Posterior cingulate gyrus (tissue), 11 donors: ENCODE measurements at places on chromosomes 7 and 10.
A peak's percentile ranks its signal among the peaks of the same experiment; 100 is the strongest.

DNA sequence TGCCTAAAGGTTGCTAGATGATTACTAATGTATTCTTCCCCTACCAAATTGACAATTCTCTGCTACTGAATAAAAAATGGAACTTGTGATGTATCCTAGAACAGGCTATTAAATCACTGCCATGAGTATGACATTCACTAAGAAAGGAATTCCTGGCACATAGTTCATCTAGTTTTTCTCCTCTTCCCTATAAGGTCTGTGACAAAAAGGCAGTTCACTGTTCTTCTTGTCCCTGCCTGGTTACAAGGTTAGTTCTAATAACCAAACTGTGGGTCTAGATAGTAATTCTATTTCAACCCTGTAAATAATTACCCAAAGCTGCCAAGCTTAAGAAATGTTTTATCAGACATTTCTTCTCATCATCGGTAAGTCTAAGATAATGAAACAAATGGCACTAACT, 245.6 kb downstream of the BICC1 start:
- no peak for DNase-seq

GRCh38 chr10:14302035-14302434, 28.7 kb downstream of the FRMD4A start:
- no peak for DNase-seq

DNA sequence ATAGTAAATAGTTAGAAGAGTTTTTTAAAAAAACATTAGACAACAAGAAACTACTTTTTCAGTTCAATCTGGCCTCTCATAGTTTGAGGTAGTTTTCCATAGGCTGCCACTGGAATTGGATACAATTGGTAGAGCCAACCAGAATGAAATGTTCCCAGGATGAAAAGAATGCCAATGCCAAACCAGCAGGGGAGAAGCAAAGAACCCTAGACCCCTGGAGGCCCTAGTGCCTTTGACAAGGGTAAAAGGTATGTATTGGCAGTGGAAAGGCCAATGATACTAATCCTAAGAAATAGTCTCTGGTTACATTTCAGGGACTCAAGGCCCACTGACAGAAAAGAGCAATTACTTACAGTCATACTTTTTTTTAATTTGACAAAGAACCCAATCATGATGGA, 77.4 kb upstream of the SEM1 start:
- DNase-seq = no peak

GRCh38 chr10:20002657-20003056, 186.4 kb downstream of the PLXDC2 start:
- no peak for DNase-seq

DNA sequence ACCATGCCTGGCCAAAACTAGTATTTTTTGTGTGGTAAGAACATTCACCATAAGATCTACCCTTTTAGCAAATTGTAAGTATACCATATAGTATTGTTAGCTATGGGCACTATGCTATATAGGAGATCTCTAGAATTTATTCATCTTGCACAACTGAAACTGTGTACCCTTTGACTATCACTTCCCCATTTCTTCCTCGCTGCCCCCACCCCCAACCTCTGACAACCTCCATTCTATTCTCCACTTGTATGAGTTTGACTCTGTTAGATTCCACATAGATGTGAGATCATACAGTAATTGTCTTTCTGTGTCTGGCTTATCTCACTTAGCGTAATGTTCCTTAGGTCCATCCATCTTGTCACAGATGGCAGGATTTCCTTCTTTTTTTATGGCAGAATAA, 3.6 kb downstream of the CASP7 start:
- no peak for DNase-seq

DNA sequence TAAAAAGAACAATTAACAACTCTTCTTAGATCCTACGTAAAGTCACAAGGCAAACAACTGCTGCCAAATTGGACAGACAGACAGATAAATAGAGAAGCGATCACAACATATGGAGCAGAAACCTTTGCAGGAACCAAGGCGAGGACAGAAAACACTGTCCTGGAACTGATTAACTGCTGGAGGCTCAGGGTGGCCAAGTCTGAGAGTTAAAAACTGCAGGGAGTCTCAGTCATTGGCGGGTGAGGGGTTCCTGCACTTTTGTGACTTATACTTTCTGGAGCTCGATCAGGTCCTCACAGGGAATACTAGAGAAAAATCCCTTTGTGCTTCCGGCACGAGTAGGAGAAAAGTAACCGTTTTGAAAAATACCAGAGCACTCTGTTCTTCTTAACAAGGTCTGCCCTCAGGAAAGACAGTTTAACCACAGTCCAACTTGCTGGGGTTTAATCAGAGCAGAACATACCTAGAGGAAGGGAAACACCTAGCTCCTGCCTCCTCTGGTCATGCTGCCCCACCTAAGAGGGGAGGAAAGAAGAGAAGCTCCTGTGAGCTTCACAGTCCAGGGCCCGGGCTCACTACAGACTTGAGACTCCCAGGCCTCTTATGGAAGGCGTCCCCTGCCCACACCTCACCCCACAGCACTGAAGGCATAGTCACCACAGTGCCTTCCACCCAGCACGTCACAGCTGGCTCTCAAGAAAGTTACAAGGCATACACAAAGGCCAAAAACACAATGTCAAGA, 74.9 kb downstream of the LARP4B start:
- DNase-seq = no peak

DNA sequence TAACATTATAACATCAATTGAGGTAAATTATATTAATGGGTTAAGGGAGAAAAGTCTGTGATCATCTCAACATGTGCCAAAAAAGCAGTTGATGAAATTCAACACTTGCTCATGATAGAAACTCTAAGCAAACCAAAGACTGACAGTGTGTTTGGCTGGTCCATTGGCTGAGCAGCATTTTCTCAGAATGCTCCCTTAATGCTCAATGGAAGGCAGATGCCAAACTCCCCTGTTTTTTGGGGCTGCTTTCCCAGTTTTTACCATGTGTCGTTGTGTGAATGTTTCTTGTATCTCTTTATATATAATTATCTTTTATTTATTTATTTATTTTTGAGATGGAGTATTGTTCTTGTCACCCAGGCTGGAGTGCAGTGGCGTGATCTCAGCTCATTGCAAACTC, 114.7 kb downstream of the SEC23IP start:
- no peak for DNase-seq

- no peak for DNase-seq
Measured at GRCh38 chr10:78645975-78646374, 422.8 kb upstream of the ZMIZ1 start.

DNA sequence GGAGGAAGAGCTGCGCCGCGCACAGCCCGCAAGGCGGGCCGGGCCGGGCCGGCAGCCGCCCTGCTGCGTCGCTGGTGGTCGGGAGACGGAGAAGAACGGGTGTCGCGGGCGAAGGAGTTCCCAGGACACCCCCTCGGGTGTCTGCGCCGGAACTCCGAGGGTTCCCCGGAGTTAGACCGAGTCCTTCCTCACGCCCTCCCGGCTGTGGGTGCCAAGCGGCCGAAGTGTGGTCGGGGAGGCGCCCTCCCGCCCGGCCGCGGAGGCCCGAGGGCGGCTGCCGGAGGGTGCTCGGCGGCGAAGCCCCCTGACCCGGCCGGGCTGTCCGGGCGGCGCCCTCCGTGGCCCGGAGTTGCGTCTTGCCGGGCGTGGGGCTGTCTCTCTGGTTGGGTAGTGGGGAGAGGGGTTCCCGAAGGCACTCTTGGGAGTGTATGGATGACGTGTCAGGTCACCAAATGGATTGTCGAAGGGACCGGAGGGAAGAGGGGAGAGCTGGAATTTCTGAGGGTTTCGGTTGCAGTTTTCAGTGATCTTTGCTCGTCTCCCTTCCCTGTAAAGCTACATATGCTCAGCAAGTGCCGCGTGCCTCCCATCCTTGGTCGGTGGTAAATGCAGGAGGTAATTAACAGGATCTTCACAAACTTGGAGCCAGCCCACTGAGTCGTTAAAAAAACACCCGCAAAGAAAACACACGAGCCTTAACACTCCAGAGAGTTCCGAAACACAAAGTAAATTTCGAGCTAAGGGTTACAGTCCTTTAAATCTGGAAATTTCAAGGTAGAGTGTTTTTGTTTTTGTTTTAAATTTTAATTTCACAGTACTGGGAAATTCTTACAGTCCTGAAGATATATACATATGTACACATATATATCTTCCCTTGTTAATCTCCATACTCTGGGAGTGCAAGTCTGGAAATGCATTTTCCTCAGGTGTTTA, 871 bp downstream of the ST7 start:
- peak; percentile 30 for DNase-seq

DNA sequence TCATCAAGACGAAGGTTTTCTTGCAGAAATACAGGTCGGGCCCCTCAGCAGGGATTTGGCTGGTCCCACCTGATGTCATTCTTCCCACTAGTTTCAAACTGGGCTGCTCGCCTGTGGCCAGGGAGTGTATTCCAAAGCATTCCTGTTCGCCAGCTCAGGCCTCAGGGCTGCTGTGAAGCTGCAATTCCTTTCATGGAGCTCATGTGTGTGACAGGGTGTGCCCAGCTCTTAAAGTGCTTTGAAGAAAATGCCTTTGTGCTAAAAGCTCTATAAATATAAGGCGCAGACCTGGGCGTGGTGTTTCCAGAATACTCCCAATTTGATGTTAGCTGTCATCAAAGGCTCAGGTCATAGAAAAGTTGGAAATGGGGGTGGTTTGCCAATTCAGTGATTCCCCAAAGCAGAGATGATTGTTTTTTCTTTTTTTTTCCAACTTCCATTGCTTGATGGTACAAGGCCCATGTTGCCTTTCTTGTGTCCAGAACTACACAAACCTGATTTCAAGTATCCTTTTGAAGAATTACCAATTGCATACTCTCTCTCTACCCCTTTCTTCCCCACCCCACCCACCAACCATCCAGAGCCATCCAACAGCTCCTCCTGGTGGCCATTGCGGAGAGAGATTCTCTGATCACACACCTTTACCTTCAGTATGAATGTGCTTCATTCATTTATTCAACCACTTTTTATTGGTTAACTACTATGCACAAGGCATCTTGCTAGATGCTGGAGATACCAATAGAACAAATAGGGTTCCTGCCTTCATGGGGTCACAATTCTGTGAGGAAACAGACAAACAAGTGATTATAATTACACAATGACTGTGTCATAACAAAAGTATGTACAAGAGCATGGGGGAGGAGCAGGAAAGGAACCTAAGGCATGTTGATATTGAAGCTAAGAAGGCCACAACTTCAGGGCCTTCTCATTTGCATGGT, 297.3 kb upstream of the LYZL1 start:
- DNase-seq = no peak

- no peak for DNase-seq
Measured at GRCh38 chr7:78702770-78703169, 750.7 kb downstream of the MAGI2 start.

DNA sequence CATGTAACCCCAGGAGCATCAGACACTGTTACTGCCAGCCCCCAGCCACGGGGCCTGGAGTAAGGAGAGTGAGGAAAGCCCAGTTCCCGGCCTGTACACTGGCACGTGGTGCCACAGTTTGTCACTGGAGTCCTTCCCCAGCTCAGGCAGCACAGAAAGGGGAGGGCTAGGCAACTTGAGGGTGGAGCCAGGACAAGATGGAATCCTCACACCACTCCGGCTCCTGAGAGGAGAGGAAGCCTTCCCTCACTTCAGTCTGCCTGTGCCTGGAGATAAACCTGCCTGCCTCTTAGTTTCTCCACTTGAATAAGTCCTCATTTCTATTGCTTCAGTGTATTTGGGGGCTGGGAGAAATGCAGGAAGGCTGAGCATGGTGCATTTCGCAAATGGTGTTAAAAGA, 176.0 kb downstream of the KIAA1217 start:
- no peak for DNase-seq

- DNase-seq = no peak
Measured at GRCh38 chr7:50957855-50958254, 175.2 kb upstream of the GRB10 start.

GRCh38 chr7:38822549-38822948, 86.4 kb downstream of the VPS41 start:
- DNase-seq = no peak

GRCh38 chr7:37719077-37719476, 35.5 kb downstream of the GPR141 start:
- no peak for DNase-seq

DNA sequence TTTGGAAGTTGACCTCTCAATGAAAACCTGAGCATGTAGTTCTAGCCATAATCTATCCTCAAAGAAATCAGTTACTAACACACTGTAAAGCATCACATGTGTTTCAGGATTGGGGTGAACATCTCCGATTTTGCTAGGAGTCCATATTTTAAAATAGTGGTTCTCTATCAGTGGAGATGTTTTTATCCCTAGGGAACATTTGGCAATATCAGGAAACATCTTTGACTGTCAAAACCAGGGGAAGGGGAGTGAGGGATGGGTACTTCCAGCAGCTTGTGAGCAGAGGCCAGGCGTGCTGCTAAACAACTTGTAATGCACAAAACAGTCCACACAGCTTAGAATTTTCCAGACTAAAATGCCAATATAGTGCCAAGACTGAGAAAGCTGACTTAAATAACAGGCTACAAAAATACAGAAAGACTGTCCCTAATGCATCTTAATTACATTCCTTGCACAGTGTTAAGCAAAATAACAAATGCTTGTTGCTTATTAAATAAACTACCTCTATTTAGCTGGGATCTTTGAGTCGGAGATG, 120.9 kb downstream of the CRPPA start:
- DNase-seq = no peak

- DNase-seq = no peak
Measured at GRCh38 chr7:48165157-48165556, 6.1 kb upstream of the ABCA13 start.

GRCh38 chr10:51255381-51255780, 181.1 kb downstream of the PRKG1 start:
- no peak for DNase-seq

DNA sequence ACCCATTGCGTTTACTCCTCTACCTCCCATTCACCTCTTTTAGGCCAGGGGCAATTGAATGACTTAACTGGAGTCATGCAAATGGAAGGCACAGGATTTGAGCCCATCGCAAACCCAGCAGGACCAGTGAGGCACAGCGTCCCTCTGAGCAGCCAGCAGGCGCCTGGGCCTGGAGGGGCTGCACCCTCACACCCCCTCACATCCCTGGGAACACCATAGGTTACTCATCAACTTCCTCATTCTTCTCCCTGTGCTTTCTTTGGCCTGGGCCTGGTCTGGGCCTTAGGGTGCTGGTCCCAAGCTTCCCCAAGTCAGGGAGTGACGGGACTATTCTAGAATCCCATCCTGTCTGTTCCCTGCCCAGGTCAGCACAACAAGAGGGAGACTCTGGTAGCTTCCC, 169.4 kb upstream of the EEPD1 start:
- DNase-seq = no peak

- no peak for DNase-seq
Measured at GRCh38 chr10:84605802-84606201, 277.4 kb downstream of the CCSER2 start.

- no peak for DNase-seq
Measured at GRCh38 chr10:122189185-122189584, 81.9 kb upstream of the BTBD16 start.

- DNase-seq = no peak
Measured at GRCh38 chr7:66769833-66770512, 29.4 kb downstream of the RABGEF1 start.

DNA sequence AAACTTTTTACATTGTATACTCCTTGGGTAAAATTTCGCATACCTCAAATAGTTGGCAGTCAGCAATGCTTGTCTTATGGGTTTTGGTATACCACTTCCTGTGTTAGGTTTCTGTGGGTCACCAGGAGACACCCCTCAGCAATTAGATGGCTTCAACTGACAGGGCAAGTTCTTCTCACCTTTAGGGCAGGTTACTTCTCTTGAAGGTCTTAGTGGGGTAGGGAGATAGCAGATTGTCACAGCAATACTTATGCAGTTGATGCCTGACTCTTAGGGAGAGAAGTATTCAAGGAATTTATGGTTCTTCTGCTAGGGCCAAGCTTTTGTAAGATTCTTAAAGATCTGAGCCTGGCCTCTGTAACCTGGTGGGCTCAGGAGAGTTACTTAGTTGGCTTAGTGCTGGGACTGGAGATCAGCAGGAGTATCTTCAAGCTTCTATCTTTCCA, 42.9 kb downstream of the MKLN1 start:
- no peak for DNase-seq

- no peak for DNase-seq
Measured at GRCh38 chr10:22363305-22363704, 18.0 kb downstream of the SPAG6 start.
